ENCODE measurements at places on chromosomes 3 and 15.

DNA sequence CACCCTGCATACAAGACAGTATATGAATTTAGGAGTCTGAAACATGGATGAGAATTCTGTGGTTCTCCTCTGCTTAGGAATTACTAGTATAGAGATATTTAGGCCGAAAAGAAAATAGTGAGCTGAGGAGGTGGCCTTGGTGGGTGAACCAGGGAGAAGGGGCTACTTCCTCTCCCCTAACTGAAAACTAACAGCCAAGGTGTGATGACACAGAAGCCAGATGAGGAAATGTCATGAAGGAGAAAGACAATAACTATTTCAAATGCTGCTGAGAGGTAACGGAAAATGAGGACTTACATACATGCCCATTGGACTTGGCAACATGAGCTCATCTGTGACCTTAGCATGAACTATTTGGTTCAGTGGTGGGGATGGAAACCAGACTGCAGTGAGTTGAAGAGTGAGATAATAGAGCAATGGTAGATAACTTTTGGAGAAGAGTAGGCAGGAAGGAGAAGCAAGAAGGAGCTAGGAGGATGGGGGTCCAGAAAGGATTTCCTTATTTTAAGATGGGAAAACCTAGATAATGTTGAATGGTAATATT is 114.4 kb upstream of the TSPAN3 start:
- ATAC-seq = no peak

DNA sequence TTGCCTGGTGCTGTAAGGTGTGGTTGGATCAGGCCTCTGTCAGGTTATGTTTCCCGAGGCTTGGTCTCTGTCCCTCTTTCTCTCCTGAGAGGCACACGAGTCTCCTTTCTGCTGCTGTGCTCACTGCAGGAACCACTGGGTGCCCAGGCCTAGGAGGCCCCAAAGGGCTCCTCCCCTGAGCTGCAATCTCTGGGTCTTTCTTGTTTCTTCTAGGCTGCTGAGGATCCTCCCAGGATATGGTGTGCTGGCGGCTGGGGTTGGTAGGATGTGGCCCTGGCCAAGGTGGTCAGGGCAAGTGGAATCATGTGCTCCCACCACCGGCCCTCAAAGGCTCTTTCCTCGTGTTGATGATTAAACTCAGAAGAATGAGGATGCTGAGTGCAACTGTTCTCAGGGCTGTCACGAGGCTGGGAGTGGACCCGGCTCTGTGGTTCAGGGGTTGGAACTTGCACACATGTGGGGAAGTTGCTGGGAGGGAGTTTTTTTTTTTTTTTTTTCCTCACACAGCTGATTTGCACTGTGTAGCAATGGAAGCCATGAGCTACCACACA is 43.6 kb upstream of the CTSH start:
- ATAC-seq = peak; percentile 74

DNA sequence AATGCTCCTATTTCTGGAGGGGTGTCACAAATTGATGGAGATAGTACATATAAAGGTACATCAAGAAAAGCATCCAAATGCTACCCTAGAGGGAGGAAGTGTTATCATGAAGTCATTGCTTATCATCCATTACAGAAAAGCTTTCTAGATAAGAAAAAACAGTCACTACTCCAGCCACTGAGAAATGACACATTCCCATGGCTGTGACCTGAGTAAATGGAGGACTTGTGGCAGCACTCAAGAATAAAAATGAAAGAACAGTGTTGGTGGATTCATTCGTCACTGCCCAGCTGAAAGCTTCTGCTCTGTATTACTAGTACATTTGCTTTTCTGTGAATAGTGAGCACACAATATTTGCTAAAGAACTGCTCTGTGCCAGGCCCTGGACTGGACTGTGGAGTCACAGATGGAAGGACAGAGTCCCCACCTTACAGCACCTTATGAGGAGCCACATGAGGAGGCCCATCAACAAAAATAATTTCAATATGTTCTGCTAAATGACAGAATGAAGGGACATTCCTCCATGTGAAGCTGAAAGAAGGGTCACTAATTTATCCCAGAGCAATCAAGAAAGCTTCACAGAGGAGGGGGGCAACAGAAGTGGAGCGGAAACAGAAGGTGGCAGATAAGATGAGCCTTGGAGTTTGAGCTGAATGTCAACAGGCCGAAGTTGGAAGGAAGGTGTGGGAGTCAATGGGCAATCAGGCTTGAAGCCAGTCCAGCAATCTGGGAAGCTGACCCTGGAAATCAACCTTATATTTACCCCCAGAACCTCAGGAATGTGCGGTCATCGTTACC is 343.5 kb upstream of the TRIM42 start:
- no peak for ATAC-seq

DNA sequence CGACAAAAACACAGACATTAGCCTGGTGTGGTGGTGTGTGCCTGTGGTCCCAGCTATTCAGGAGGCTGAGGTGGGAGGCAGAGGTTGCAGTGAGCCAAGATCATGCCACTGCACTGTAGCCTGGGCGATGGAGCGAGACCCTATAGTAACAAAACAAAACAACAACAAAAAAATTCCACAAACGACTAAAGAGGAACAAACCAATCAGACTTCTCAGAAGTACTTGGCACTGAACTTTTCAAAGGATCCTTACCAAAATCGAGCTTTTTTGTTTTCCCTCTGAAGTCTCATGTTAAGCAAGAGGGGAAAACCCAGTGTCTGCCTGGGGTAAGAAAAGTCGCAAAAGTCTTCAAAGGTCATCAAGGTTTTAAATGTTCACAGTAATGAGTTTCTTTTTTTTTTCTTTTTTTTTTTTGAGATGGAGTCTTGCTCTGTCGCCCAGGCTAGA is 30.1 kb upstream of the TFRC start:
- peak; percentile 84 for ATAC-seq

- ATAC-seq = no peak
These were observed 101.3 kb upstream of the LRRC3B start for GRCh38 chr3:26521261-26521660.

GRCh38 chr15:61830536-61831330 is 229.5 kb downstream of the VPS13C start:
- ATAC-seq = no peak

DNA sequence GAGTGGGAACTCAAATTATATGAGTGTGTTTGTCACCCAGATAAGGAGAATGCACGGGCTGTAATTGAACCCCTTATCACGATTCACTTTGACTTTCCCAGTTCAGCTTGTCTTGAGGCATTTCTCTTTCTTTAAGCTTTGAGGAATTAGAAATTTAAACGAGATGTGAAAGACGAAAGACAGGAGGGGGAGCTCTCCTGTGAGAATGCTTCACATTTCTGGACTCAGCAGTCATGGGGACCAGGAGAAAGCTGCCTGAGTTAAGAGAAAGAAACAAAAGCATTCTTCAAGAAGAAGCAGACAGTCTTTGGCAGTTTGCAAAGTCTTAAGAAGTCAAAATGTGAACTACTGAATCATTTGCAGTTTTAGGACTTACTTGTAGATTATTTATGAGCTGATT is 205.6 kb downstream of the NECTIN3 start:
- ATAC-seq = no peak

GRCh38 chr15:85743392-85744055 is 51.2 kb downstream of the KLHL25 start:
- no peak for ATAC-seq

DNA sequence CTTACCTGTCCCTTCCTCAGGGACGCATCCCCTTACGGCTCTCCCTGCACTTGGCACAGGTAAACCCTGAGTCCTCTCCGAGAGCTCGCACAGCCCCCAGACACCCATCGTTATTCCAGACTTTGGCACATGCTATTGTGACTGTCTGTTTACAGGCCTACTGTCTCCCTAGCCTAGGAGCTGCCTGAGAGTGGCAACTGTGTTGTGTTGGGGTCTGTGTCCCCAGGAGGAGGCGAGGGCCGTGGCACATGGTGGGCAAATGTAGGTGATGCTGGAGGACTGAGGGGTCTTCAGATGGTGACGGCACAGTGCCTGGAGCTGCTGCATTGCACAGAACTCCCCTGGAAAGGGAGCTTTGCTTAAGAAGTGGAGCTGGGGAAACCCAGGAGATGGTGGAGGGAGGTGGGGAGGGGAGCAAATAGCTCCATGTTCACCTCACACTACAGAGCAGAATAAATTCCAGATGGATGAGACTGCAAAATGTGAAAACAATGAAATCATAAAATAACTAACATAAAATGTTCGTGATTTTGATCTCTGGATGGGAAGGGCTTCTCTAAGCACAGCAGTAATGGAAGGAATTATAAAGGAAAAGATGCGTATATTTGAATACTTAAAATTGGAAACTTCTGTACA is 96.5 kb downstream of the SMAD6 start:
- ATAC-seq = no peak

DNA sequence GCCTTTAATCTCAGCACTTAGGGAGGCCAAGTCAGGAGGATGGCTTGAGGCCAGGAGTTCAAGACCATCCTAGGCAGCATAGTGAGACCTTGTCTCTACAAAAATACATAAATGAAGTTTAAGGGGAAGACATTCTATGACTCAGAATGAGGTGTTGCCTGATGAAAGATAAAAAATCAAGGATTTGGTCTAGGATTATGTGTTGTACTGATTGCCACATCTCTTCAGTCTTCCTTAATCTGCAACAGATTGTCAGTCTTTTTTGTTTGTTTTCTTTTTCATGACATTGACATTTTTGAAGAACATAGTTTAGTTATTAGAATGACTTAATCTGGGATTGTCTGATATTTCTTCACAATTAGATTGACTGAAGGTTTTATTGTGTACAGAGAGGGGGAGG is 26.3 kb upstream of the DPPA4 start:
- no peak for ATAC-seq

DNA sequence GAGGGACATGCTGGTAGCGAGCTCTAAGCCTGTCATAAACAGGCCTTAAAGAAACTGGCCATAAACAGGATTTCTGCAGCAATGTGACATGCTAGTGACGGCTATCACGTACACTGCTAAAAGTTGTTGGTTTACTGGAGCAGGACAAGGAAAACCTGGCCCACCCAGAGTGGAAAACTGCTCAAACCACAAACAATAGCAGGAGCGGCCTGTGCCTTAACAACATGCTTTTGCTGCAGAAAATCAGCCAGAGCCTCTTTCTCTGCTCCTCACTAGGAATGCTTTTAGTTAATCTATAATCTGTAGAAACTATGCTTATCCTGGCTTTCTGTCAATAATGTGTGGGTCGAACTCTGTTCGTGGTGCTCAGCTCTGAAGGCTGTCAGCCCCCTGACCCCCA is 202.9 kb upstream of the UBE3A start:
- no peak for ATAC-seq

GRCh38 chr15:60774829-60775463 is 296.0 kb upstream of the ICE2 start:
- ATAC-seq = no peak

GRCh38 chr3:10361375-10361774 is 40.5 kb upstream of the SEC13 start:
- ATAC-seq = no peak

- ATAC-seq = no peak
These were observed 34.7 kb downstream of the SLC28A1 start for GRCh38 chr15:84919106-84919667.

DNA sequence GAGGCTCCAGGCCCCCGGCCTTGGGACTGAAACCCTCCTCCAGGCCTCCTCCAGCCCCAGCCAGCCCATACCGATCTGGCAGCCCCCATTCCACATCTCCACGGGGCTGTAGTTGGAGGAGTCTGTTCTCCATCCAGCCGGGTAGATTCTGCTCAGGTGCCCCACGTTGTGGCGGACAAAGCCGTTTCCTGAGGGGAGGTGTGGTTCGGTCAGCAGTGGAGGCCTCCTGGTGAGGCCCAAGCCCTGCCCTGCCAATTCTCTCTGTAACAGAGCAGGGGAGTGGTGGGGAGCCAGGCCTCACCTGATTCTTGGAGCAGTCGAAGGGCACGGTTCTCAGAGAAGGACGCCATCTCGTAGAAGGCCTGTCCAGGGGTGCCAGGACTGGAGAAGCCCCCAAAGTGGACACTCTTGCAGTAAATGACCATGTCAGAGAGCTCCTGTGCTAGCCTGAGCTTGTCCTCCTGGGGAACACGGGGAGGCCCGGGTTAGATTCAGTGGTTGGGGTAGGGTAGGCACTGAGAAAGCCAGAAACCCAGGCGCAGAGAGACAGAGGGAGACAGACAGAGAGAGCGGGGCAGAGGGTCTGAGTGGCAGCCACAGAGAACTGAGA is 18.5 kb downstream of the VILL start:
- no peak for ATAC-seq

- no peak for ATAC-seq
These were observed 132.1 kb downstream of the WDR76 start for GRCh38 chr15:43958861-43959330.

- no peak for ATAC-seq
These were observed 75.7 kb downstream of the FAM43A start for GRCh38 chr3:194761384-194761783.

- ATAC-seq = peak; percentile 51
These were observed 23.5 kb downstream of the B3GALNT1 start for GRCh38 chr3:161081633-161082032.

- no peak for ATAC-seq
These were observed 55.3 kb upstream of the VILL start for GRCh38 chr3:37935290-37935668.

- no peak for ATAC-seq
These were observed 75.9 kb upstream of the PCSK6 start for GRCh38 chr15:101565377-101565776.

GRCh38 chr3:152335273-152335672 is 66.5 kb downstream of the MBNL1 start:
- ATAC-seq = peak; percentile 48

DNA sequence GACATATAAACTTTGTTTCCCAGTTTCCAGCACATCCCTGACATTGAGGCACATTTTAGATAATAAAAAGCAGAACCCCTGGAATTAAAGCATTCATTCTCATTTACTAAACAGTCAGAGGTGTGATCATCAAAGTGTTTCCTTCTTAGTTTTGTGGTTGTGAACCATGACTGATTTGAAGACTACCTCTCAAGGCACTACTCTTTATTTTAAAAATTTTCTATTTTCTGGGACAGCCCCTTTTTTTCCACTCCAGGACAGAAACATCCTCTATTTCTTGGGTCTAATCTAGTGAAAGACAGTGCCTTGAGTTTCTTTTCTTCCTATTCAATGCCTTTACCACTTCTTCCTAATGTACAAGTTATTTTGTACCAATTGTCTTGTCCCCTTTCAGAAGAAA is 5.2 kb downstream of the SST start:
- ATAC-seq = no peak

GRCh38 chr3:139173372-139174108 is 128.8 kb upstream of the PRR23C start:
- ATAC-seq = no peak

GRCh38 chr3:88732186-88732585 is 375.2 kb upstream of the EPHA3 start:
- ATAC-seq = no peak

Data from stimulated activated memory B cell treated with anti-CD40 and anti-IgM and Interleukin-4, amounts not matched to agents 10 μg/mL and 1 μg/mL and 100 μg/mL, for 72 hours (primary cell).